ENCODE measurements at places on chromosomes 6 and 20.

DNA sequence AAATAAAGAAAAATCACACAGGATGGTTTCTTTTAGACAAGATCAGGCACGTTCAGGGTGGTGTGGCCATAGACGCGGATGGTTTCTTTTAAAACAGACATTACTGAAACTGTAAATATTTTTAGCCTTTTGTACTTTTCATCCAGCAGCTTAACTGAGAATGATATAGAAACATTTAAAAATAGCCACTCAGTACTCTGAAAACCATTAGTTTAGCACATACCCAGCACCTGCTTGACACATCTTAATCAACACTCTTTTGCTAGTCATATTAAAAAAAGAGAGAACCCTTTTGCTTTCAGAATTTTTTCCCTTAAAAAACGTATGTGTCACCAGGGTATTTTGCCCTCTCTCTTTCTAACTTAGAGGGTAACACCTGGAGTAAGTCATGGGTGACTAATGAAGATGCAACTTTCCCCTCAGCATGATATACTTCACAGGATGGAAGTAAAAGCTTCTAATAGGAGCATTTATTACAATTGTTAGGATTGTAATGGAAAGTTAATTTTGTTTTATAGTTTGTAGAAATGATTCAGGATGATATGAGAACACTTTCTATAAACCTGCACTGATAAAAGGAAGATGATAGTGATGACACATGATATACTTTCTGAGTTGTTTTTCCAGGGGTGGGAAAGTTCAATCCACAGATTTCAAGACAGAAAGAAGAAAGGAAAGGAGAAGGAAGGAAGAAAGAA lies 45.2 kb downstream of the BACH2 start:
- no peak for DNase-seq

DNA sequence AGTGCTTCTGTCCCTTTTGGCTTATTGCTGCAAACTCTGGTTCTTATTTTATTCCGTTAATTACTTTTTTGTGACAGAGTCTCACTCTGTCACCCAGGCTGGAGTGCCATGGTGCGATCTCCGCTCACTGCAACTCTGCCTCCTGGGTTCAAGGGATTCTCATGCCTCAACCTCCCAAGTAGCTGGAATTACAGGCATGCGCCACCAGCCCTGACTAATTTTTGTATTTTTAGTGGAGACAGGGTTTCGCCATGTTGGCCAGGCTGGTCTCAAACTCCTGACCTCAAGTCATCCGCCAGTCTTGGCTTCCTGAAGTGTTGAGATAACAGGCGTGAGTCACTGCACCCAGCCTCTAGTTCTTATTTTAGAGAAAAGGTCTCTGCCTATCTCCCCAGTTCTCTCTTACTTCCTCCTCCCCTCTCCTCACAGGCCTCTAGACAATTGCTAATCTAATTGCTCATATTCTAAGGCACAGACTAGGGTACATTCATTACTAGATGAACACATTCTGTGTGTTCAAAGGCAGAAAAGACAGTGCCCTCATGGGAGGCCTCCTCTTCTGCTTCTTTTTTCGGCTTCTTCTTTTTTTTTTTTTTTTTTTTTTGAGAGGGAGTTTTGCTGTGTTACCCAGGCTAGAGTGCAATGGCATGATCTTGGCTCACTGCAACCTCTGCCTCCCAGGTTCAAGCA lies 27.0 kb downstream of the EDEM2 start:
- DNase-seq, result no peak

GRCh38 chr20:60967431-60968316 lies 284.4 kb upstream of the CDH4 start:
- no peak for DNase-seq

DNA sequence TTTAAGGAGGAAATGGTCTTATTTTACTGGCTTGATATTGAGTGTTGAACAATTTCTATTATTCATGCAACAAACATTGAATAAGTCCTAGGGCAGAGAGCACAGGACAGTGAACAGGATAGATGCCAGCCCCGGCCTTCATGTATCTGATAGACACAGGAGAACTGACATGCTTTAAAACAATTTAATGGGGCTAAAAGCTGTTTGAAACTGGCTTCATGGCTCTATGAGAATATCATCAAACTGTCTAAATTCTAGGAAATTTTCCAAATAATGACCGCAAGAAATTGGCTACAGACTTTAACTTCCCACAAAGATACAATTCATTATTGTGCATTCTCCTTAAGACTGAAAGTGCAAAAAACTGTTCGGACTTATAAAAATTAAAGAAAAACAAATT lies 69.0 kb downstream of the ID4 start:
- no peak for DNase-seq

GRCh38 chr6:158389193-158389919 lies 77.1 kb downstream of the TULP4 start:
- no peak for DNase-seq

DNA sequence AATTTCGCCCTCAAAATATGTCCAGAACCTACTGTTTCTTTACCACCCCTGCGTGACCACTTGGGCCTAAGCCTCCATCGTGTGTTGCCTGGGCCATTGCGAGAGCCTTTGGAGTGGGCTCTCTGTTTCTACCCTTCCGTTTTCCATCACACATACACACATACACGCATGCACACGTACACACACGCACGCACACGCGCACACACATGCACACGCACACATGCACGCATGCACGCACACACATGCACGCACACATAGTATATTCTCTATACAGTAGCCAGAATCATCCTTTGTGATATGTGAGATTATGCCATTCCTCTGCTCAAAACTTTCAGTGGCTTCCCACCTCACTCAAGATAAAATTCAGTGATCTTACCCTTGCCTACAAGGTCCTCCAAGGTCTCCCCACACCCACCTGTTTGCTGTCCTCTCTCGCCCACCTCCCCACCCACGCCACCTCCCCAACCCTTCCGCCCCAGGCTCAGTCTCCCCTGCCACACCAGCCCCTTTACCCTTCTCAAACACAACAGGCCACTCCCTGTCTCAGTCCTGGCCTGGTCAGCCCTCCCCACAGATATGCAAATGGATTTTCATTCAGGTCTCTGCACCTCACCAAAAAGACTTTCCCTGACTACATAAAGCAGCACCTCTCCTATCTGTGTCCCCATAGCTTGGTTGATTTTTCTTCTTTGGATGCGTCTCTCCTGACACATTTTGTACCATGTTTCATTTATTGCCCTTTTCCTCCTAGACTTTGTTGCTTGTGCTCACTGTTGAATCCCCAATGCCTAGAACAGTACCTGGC lies 559.6 kb downstream of the CD83 start:
- DNase-seq, result no peak

DNA sequence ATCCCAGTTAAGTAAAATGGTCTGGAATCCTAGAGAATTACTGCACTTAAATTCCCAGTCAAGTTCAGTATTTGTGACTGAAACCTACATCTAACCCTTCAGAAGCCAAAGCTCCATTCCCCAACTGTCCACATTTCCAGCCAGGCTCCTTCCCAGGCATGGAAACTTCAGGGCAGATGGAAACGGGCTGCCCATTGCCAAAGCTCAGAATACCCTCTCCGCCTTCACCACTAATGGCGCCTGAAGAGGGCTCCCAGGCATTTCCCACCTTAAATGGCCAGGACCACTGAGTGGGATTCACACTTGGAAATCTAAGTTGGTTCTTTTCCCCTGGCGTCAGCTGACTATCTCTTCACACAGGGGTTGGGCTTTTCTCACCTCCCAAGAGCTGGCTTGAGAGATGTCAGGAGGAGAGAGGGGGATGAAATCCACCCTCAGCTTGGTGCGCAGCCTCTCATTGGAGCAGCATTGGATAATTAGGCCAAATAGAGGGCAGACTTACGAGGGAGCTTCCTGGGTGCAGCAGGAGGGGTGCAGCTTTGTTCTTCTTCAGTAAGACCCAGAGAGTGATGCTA lies 82.9 kb downstream of the ANKRD60 start:
- DNase-seq, result no peak

GRCh38 chr20:62766716-62767115 lies 29.6 kb upstream of the MRGBP start:
- DNase-seq, result no peak

GRCh38 chr20:63636752-63637628 lies 10.1 kb upstream of the GMEB2 start:
- no peak for DNase-seq

GRCh38 chr20:53409447-53409717 lies 184.3 kb downstream of the ZNF217 start:
- DNase-seq, result no peak

DNA sequence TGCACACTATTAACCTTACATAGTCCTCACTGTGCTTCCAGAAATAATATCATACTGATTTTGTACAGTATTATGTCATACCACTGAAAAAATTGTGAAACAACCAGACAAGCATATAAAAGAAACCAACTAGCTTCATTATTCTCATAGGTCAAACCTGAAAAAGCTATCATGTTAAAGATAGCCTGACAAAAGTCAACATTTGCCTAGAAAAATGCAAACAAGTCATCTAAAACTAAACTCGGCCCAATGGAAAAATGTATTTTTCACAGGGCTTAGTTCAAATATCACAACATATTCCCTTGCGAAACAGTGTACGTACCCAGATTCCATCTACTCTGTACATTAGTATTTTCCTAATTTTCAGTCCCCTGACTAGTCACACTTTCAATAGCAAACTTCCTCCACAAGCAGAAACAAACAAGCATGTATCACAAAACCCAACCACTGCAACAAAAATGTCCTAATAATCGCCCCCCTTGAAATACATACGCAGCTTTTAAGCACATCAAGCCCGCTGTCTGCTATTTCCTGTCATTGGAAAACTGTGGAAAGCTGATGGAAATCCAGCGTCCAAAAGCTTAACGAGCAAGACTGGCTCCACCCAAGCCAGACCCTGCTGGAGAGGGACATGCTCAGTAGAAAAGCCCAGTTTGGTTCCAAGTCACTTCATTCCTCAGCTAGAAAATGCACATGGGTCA lies 93.1 kb downstream of the EPB41L2 start:
- no peak for DNase-seq

DNA sequence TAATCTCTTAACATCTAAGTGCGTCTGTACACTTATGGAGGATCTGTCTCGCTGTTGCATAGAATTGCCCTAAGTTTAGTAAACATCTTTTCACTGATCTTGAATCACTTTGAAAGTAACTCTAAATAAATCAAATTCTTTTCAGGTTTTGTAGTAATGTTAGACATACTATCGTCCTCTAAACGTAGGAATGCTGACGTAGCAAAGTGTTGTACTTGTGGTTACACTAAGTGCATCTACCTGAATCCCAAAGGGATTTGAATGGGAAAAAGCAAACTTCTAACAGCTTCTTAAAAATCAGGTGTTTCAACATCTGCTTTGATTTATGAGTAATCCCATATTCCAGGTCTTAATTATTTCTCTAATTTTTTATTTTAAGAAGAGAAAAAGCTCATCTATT lies 49.8 kb downstream of the MAP7 start:
- no peak for DNase-seq

GRCh38 chr6:159720708-159721107 lies 6.6 kb upstream of the WTAP start:
- no peak for DNase-seq
